ENCODE measurements at places on chromosomes 2 and 18.
A peak's percentile ranks its signal among the peaks of the same experiment; 100 is the strongest.

DNA sequence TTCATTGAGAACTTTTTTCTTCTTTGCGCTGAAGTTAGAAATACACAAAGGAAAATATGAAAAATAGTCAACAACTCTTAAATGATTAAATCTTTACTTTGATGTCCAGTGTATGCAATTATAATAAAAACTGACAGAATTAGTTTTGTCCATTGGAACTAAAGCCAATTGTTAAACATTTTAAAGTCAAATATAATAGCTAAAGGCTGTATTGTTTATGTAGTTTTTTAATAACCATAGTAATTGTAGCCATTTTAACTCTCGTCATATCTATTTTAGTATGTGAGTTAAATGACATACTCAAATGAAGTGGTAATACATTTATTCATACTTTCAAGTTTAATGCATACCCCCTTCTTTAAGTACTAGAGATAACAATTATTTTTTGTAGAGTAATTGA, 4.7 kb upstream of the COBLL1 start:
- no peak for DNase-seq

GRCh38 chr2:231378026-231378722, 17.3 kb upstream of the B3GNT7 start:
- peak; percentile 48 for DNase-seq

DNA sequence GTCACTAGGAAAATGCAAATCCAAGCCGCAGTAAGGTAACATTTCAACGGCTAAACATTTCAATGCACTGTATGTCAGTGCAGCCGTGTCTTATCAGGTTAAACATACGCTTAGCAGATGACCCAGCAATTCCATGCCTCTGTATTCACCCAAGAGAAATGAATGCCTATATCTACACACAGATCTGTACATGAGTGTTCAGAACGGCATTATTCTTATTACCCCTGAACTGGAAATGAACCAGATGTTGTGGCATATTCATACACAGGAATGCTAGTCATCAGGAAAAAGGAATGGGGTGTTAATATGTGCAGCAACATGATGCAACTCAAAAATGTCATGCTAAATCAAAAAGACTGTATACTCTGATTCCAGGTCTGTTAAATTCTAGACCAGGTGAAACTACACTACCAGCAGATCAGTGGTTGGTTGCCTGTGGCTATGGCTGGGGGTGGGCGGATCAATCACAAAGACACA, 80.4 kb upstream of the RPL31 start:
- DNase-seq, result no peak

DNA sequence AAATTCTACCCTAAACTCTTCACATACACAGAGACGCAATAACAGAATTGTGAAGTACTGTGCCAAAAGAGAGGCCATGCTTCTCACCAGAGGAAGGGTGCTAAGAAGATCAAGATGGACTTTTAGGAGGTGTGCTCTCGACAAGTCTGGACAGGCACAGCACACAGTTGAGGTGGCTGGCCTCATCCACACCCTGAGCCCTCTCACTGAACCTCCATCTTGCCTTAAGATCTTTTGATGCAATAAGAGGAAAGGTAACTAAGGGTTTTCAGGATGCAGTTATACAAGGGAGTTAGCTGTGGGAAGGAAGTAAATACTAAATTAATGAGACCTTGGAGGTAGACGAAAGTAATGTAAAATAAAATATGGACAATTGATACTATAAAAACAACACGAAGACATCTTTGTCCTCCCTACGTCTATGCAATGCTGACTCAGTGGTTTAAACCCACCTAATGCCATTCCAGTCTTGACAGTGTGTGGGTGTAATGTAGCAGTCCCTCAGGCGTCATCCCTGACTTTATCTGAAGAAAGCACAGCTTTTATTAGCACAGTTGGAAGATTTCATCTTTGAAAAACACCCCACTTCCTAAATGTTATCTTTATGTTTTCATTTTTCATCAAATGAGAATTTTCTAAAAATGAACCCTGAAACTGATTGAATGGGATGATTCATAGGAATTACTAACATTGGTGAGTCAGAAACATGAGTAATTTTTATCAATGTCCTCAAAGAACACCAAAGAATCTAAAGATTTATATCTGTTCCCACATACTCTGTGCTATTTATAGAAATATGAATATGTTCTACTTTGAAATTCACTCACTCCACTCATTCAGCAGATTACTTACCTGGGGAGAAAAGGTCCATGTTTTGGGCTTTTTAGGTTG, 34.0 kb upstream of the MALL start:
- no peak for DNase-seq

GRCh38 chr2:76027761-76028160, 317.0 kb upstream of the GCFC2 start:
- no peak for DNase-seq

DNA sequence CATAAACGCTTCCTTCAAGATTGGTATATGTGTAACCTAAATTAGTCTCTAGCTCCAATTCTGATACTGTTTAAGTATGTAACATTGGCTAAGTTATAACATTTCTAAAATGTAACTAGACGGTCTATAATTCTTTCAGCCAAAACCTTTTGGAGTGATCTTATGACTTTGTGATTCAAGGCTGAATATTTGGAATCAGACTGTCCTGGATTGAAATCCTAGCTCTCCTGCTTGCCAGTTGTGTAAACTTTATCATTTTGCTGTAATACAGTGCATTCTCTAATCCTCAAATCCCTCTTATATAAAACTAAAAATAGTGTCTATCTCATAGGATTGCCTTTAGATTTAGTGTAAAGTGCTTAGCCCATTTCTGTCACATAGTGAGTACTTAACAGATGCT, 337.2 kb upstream of the KCNJ3 start:
- DNase-seq, result no peak

GRCh38 chr18:48790226-48790863, 160.4 kb downstream of the SMAD7 start:
- no peak for DNase-seq

DNA sequence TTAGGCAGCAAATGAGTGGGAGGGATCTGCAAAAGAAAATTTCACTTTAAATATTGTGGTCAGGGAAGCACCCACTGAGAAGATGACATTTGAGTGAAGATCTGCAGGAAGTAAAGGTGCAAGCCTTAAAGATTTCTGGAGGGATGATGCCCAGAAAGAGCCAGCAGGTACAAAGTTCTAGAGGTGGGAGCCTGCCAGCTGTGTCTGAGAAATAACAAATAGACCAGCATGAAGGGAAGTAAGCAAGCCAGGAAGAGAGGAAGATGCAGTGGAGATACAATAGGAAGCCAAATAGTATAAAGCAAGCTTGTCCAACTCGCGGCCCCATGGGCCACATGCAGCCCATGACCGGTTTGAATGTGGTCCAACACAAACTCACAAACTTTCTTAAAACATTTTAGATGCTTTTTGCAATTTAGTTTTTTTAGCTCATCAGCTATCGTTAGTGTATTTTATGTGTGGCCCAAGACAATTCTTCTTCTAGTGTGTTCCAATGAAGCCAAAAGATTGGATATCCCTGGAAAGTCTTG, 489.9 kb downstream of the DCC start:
- DNase-seq, result no peak

DNA sequence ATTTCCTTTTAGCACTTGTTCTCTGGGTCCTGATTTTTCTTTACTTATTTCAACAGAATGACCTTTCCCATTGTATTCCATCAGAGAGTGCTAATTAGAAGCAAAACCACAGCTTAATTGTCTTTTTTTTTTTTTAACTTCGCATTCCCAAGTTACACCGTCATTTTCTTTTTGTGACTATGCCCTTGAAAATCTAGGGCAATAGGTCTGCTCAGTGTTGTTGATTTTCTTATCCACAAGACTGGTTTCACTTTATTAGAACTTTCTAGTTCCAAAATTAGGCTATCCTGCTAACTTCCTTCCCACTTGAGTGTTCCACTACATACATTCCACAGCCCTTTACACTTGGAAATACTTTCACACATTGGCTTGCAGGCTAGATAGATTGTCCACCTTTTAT, 18.7 kb upstream of the ADAM17 start:
- DNase-seq, result no peak

DNA sequence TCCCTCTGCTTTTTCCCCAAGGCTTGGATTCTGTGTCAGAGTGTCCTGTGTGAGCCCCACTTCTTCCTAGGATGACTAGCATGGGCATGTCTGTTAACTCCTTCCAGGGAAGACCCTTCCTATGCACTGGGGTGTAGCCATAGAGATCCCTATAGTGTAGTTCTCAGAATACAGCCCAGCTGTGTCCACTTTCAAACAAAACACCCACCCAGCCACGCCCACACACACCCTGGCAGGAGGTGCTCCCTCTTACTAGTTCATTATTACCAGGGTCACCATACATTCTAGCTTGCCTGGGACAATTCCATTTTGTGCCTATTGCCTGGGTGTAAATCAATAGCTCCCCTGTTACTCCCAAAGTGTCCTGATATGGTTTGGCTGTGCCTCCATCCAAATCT, 195.6 kb downstream of the MYCN start:
- DNase-seq, result no peak

DNA sequence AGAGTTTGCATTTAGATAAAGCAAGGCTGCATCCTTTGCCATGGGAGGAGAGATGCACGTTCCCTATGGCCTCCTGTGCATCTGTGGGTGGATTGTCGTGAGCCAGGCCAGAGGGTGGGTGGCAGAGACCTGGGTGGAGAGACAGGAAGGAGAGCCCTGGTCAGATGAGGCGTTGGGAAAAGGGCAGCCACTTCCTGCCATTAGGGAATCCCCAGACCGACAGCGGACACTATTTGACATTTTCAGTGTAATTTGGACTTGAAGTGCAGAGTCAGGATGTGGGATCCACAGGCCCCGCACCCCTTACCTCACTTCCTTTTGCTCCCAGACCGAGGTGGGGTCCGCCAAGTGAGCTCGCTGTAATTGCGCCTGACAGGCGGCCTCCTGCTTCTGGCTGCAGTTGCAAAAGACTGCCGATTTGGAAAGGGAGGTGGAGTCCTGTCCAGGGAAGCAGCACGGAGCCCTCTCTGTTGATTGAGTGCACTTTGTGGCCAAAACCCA, 150.0 kb downstream of the DYSF start:
- no peak for DNase-seq

- DNase-seq, result no peak
These were observed 1.4 kb upstream of the CD226 start for GRCh38 chr18:69948919-69949537.

DNA sequence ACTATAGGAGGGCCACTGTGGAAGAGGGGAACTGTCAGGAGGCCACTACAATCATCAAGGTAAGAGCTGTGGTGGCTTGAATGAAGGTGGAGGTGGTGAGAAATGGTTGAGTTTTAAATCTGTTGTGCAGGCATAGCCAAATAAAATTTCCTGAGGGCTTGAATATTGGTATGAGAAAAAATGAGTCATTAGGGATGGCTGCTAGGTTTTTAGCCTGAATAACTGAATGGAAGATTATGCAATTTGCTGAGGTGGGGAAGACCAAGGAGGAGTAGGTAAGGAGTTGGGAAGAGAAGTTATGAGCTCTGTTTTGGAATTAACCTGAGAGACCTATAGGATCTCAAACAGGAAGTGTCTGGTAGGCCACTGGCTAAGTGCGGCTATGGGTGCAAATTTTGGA, 84.0 kb downstream of the KLHL14 start:
- DNase-seq, result no peak

DNA sequence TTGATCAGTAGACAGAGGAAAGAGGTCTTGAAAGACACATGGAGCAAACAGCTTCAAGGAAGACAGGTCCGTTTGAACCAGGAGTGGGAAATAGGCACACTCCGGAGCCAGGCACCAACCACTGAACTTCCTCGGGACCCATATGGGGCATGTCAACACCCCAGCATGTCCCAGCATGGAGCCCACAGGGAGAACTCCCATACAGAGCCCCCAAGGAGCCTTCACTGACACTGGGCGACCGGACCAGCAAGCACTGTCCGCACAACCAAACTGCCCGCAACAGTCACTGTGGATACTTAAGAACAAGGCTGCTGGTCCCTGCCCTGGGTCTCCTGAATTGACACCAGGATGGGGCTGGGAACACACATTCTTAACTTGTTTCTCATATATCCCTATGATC, 286.2 kb upstream of the SALL3 start:
- no peak for DNase-seq

GRCh38 chr2:85485815-85486214, 53.2 kb upstream of the MAT2A start:
- DNase-seq, result no peak

- DNase-seq, result no peak
These were observed 408.4 kb downstream of the HRH4 start for GRCh38 chr18:24868760-24869237.

GRCh38 chr2:152646775-152647174, 70.5 kb downstream of the PRPF40A start:
- DNase-seq, result no peak

DNA sequence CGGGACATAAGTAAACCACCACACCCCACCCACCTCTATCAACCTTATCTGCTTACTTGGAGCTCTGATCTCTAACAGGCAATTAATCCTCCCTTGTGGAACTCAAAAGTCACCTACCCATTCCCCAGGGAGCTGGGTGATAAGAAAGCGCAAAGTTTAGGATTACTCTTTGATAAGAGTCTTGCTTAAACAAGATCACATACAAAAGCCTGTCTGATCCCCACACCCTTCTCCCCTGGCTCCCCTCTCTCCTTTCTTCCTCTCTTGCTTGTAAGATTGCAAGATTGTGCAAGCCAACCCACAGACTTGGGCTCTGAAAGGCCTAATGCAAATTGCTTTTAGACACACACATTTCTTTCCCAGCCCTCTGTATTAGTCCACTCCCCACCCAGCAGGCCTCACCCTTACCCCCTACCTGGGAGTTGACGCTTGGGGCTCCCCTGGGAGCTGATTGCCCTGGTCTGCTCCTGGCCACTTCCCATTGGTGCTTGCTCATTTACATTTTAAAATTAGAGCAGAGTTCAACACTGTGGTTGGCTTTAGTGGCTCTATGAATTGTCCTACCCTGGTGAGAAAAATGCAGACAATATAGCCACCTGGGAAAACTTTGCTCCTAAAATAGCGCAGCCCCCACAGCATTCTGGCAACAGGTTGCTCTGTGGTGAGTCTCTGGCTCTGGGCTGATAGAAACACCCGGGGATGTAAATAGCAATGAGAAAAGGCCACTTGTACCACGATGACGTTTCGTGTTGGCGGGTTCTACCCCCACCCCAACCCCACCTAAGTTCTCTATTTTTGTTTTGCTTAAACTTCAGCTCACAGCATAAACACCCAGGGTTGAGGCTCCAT, 92.8 kb upstream of the MSH2 start:
- no peak for DNase-seq

DNA sequence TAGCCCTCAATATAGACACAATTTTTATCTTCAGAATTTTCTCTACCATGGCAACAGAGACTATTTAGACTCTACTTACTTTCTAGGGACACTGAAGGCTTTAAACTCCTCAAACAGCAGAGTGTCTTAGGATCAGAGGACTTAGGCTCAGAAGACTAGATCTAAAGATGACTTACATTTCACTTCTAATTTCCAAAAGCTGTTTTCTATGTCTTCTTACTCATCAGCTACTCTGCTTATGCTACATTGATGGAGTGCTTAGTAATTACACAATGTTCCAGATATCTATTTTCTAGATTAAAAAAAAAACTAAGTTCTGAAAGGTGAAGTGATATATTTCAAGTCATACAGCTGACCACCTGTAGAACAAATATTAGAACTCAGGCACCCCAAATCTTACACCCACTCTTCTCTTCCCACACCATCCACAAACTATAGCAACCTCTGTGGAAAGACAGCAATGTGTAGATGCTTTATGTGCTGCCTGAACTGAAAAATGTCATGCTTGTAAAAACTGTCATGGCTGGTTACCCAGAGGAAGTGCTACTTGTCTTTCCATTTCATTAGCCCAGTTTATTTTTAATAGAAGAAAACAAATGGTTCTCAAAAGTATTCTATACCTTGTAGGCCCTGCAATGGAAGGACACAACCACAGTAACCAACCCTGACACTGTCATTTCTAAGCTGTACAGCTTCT, 831.0 kb upstream of the ACVR2A start:
- no peak for DNase-seq
